Inflammatory macrophage treated with lipopolysaccharide for 4 hours (primary cell): ENCODE measurements at places on chromosomes 13 and 19.
A peak's percentile ranks its signal among the peaks of the same experiment; 100 is the strongest.

- no peak for DNase-seq
These were observed 354.9 kb upstream of the HTR2A start for GRCh38 chr13:47251771-47252170.

DNA sequence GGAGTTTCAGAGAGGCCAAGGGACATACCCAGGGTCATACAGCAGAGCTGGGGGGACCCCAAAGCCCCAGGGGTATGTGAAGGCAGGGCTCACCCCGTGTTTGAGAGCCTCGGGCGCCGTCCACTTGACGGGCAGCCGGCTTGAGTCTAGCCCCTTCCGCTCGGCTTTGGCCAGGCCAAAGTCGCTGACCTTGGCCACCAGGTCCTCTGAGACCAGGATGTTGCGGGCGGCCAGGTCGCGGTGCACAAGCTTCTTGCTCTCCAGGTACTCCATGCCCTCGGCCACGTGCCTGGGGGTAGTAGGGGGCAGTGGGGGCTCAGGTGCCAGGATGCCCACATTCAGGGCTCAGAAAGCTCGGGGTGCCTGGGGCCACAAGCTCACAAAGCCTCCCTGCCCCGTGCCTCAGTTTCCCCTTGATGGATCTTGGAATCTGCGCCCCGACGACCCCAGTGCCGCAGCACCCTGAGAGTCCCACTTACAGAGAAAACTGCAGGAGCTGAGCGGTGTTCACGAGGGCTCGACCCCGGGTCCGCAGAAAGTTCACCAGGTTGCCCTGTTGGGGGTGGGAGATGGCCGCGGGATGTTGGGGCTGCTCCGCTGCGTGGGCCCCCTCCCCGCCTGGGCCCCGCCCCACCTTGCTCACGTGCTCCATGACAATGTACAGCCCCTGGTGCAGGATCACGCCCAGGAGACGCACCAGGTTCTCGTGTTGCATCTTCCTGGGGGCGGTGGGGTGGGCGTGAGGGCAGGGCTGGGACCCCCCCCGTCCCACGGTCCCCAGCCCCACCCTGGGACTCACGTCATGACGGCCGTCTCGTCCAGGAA lies 7.1 kb downstream of the MATK start:
- no peak for DNase-seq

DNA sequence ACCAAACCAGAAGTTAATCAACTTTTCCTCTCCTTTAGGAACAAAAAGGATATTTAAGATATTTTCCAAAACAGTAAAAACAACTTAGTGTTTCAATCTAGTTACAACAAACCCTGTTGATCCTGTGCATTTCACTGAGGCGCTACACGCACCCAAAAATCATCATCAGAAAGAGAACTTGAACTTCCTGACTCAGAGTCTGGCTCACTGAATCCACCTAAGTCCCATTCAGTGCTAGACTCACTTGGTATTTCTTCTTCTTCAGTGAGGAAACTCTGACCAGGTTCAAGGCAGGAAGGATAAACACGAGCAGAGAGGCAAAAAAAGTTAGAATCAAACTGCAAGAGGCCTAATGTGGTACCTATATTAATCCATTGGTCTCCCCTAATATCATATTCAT lies 2.2 kb downstream of the KBTBD6 start:
- DNase-seq, result no peak

- no peak for DNase-seq
These were observed 273.1 kb downstream of the KLF12 start for GRCh38 chr13:73861136-73861535.

DNA sequence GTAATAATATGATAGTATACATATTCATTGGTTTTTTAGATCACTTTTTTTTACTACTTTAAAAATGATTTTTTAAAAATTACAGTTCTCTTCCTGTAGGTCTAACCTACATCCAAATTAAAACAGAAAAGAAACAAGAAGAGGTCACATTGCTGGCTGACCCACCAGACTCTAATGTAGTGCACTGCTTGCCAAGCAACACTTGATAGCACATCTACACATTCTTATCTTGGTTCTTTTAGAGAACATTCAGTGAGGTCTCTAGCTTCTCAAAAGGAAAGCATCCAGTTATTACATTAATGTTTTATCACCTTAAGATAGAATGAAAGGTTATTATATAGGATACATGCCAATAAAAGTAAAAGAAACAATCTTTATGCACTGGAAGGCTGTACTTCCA lies 35.6 kb downstream of the NDFIP2 start:
- no peak for DNase-seq

DNA sequence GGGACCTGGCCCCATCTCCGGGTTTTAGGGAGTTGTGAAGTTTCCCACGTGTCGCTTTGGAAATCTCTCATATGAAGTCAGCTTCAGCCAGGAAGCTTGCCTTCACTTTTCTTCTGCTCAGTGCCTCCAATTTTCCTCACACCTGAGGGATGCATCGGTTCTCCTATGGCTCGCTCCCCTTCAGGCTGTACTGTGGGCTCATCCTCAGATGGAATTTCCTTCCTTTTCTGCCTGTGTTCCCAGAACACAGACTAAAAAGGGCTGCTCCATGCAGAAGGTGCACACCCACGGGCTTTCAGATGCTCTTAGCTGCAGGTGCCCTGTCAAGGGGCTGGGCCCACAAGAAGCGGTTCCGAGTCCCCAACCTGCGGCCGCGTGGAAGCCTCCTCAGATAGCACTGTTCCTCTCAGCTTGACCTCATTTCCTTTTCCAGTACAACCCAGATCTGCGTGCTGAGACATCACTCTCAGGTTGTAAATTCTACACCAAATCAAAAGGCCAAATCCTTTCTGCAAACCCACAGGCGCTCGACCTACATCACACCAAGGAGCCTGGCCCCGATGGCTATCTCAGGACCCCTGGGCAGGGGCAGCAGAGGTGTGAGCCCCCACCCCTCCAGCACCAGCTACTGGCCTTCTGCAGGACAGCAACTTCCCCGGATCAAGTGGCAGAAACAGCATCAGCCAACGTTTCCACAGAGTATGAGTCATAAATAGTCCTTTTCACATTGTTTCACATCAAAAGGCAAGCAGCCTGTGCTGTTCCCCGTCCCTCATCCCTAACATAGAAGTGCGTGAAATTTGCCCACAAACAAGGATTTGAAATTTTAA lies 275.9 kb downstream of the ZNF536 start:
- DNase-seq, result no peak

- DNase-seq, result peak; percentile 60
These were observed 238.1 kb upstream of the SERP2 start for GRCh38 chr13:44135566-44135965.

DNA sequence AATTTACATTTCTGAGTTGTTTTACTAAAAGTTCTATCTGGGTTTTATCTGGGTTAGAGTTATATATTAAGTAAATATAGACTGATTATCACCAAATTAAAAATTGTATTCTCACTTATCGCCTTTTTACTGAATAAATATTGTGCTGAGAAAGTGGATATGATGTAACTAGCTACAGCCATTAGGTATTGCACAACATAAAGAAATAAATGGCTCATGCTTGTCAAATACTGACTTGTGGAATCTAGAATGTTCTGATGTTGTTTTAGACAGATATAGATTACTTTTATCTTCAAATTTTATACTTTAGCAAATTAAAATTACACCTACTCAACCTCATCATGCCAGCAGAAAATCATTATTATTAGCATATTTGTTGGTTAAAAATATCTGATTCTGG lies 1277.1 kb upstream of the MIR17HG start:
- DNase-seq, result no peak

DNA sequence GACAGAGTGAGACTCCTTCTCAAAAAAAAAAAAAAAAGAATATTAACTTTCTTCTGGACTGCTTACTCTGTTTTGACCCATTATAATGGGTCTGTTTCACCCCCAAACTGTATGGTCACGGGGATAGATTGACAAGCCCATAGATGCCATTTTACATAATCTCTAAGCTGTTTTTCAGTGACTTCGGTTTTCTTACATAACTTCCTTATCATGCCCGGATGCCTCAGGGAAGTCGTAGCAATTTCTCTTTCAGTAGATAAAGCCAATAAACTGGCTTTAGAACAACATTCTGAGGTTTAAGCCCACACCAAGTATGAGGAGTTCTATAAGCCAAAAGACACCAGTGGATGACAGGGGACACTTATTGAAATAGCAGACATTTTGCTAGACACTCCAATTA lies 5.9 kb upstream of the ZNF254 start:
- no peak for DNase-seq

GRCh38 chr13:39530916-39531315 lies 72.1 kb downstream of the LHFPL6 start:
- DNase-seq, result no peak

- no peak for DNase-seq
These were observed 1344.9 kb downstream of the UQCRFS1 start for GRCh38 chr19:27868007-27868406.

DNA sequence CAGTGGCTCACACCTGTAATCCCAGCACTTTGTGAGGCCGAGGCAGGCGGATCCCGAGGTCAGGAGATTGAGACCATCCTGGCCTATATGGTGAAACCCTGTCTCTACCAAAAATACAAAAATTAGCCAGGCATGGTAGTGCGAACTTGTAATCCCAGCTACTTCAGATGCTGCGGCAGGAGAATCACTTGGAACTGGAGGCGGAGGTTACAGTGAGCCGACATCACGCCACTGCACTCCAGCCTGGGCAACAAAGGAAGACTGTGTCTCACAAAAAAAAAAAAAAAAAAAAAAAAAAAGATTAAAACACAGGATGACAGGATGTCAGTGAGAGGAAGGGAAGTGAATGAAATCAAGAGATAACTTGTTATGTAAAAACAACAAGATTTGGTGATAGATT lies 1158.5 kb downstream of the PCDH9 start:
- no peak for DNase-seq

DNA sequence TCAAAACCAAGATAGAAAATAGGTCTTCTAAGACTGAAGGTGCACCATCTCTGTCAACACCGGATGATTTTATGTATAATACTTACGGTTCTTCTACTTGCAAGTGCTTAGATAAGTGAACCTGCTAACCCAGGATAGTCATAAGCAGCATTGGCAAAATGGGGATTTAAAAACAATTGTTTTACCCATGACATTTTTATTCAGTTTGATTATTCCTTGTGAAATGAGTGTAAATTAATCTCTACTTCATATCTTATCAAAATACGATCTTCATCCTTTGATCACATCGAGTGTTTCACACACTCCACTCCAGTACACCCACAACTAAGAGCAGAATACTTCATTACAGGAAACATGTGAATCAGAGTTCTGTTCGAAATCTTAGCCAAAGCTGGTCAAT lies 23.0 kb upstream of the MTRF1 start:
- no peak for DNase-seq

- DNase-seq, result peak; percentile 43
These were observed 4.9 kb upstream of the MEDAG start for GRCh38 chr13:30900952-30901749.

DNA sequence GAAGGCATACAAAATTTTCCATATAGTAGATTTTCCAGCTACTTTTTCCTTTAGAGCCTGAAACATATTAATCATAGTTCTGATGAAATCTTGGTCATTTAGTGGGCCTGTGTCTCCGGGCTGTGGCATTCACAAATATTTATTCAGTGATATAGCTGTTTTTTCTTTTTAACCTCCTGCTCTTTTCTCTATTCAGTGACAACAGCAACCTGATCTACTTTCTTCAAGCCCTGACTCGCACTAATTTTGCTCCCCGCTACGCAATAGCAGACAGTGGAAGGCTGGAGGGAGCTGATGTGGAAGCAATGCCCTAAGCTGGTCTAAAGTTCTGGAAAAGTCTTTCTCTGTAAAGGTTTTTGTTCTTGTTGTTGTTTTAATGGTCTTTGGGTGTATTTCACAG lies 289.7 kb downstream of the SLITRK6 start:
- DNase-seq, result no peak

GRCh38 chr13:104256701-104257100 lies 1190.5 kb upstream of the SLC10A2 start:
- no peak for DNase-seq

GRCh38 chr13:31009166-31009565 lies 76.7 kb downstream of the TEX26 start:
- no peak for DNase-seq

GRCh38 chr13:31945202-31945961 lies 86.2 kb upstream of the FRY start:
- peak; percentile 95 for DNase-seq

- DNase-seq, result peak; percentile 32
These were observed 59.1 kb upstream of the TNFRSF19 start for GRCh38 chr13:23510979-23511735.

DNA sequence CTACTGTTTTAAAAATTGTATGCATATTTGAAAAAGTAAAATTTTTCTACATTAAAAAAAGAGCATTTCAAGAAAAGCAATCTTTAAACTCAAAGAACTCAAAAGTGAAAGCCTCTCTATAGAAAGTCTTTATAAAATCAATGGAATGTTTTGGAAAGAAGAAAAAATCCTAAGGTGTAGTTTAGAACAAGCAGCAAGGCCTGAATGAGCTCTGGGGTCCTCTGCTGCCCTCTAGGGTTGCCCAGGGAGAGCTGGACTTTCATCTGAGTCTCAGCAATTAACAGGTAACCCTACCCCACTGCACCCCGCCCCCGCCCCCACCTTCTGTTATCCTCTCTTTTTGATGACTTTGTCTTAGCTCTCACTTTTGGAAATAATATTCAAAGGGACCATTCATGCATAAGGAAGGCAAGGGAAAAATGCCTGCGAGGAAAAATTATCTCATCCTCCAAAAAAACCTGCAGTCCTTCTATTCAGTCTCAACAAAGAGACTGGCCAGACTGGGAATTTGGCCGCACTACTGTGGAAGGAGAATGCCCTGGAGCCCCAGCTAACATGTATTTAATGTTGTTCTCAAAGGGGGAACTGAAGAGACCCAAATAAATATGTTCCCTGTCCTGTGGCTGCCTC lies 24.1 kb downstream of the SLC25A30 start:
- peak; percentile 27 for DNase-seq

- no peak for DNase-seq
These were observed 17.0 kb upstream of the DOCK9 start for GRCh38 chr13:98994896-98995295.

GRCh38 chr13:77528834-77529500 lies 6.5 kb upstream of the SCEL start:
- no peak for DNase-seq

DNA sequence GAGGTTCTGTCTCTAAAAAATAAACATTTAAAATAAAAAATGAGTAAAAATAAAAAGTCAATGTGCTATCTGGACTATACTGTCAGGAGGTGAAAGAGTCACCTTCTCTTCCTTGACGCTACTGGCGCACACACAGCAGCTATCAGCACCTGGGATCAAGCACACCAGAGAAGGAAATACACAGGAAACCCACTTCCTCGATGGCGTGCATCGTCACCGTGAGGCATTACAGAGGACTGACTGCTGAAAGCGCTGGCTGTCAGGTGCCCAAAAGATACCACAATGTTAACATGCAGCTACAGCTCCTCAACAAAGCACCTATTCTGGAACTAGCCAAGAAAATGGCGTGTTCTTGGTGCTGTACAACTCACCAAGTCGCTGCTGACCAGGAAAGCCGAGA lies 6.1 kb downstream of the SLC35E1 start:
- no peak for DNase-seq
